ENCODE measurements at places on chromosomes 11 and 22.
A peak's percentile ranks its signal among the peaks of the same experiment; 100 is the strongest.

DNA sequence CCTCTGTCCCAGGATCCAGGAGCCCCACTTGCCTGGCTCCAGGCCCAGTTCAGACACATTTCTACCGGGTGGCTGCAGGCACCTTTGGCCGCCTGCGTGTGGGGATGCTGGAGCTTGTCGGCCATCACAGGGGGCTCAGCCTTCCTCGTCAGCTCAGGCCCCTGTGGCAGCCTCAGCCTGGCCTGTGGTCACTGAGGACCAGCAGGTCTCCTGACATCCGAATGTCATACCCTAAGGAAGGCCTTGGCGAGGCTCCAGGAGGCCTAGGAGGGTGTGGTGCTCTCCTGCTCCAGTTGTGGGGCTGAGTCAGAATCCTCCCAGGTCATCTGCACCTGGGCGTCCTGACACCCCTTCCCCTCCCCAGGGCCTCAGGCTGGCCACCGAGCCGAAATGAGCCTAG, 14.9 kb upstream of the SOX10 start:
- DNase-seq, result no peak

DNA sequence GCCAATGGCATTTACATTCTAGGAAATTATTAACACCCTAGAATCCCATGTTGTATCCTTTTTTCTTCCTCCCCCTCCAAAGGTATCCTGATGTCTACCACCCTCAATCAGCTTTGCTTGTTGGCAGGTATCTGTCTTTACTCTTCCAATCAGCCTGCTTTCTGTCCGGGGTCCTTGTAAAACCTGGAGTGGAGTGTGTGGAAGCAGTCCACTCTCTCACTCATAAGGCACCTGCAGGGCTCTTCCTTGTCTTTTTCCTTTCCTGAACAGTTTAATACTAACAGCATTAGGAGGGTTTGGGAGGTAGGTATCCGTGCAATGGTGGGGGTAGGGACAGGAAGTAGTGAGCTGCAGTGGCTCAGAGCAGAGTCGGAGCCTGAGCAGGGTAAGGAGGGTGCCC, 193.4 kb downstream of the BARX2 start:
- DNase-seq, result no peak

GRCh38 chr11:13110929-13111812, 102.1 kb downstream of the RASSF10 start:
- no peak for DNase-seq

GRCh38 chr11:82494988-82495432, 238.7 kb downstream of the FAM181B start:
- DNase-seq, result peak; percentile 1

GRCh38 chr22:41576877-41577276, 12.8 kb downstream of the PMM1 start:
- DNase-seq, result no peak

DNA sequence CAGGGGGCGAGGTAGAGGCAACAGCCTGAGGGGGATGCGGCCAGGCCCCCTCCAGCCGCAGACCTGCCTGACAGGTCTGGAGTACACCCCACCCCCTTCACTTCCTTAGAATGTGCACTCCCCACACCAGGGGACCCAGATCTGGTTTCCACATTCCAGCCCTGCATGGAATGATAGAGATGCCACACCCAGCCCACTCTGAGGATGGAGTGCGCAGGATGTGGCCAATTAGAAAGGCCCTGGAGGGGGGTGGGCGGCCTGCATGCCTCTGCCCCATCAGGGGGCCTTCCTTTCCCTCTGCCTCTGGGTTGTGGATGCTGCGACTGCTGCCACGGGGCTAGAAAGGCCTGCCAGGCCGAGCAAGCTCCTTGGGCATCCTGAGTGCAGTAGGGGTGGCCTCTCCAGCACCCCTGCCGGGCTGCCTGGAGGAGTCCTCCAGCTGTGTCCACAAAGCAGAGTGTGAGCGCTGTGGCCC, 28.2 kb upstream of the MGAT3 start:
- DNase-seq, result no peak

DNA sequence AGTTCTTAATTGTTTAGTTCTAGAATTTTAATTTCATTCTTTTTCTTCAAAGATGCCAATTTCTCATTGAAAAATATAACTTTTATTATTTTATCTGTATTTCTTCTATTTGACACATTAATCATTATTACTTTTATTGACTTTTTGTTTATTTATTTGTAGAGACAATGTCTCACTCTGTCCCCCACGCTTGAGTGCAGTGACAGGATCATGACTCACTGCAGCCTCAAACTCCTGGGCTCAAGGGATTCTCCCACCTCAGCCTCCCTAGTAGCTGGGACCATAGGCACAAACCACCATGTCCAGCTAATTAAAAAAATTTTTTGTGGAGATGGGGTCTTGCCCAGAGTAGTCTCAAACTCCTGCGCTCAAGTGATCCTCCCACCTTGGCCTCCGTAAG, 30.3 kb upstream of the FBLN1 start:
- no peak for DNase-seq

DNA sequence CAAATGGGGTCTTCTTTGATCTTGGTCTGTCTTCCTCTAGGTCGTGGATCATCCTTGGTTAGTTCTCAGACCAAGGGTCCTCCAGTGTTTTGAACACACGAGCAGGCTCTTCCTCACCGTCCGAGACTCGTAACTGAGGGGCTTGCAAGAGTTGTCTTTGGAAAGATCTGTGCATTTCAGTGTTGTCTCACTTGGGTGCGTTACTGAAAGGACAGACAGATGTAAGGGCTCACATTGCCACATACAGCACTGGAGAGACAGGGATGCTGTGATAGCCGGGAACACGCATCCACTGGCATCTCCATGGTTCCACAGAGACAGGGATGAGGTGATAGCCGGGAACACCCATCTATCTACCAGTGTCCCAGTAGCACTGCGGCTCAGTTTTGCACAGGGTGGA, 15.7 kb downstream of the GLB1L2 start:
- no peak for DNase-seq

DNA sequence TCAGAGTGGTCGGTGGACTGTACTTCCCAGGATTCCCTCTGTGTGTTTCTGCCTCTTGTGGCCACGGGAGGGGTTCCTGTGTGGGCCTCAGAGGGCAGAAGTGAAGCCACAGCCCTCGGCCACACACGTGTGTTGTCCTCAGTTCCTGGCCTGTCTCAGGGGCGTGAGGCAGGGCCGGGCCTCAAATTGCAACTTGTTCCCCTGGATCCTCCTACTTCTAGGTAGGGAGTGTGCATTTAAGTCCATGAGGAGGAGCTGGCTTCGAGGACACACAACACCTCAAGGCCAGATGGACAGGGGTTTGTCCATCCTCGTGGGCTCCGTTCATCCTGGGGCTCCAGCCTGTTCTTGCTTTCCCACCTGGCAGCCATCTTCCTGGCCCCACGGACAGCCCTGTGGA, 573.0 kb downstream of the TBC1D22A start:
- DNase-seq, result no peak

- DNase-seq, result no peak
These were observed 13.7 kb downstream of the TRMU start for GRCh38 chr22:46349238-46349637.

DNA sequence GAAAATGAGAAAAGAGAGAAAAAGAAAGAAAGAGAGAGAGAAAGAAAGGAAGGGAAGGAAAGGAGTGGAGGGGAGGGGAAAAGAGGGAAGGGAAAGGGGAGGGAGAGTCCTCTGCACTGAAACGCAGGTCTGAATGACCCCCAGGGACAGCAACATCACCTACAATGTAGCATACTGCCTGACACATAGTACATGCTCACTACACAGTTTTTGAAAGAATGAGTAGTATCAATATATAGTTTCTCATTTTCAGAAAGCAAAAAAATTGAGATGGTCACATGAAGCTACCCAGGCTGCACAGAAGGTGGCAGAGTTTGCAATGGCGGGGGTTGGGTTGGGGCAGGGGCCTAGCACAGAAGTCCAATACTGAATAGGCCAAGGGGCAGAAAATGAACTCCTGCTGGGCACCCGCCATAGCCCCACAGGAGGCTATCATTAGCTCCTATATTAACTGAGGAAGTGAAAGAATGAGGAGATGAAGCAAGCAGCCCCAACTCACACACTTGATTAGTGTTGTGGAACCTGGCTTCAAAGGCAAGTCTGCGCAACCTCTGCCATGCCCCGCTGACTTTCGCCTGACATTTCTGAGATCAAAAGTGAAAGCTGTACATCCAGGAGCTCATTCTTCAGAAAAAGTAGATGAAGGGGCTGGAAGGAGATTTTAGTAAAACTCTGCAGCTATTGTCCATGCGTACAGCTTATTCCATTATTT, 241.2 kb upstream of the SYN3 start:
- DNase-seq, result no peak

- DNase-seq, result peak; percentile 29
These were observed 25.4 kb downstream of the APIP start for GRCh38 chr11:34890812-34891211.

GRCh38 chr22:41538583-41538982, 5.7 kb downstream of the POLR3H start:
- DNase-seq, result no peak

GRCh38 chr22:43895986-43896645, 4.3 kb upstream of the PNPLA5 start:
- DNase-seq, result no peak

DNA sequence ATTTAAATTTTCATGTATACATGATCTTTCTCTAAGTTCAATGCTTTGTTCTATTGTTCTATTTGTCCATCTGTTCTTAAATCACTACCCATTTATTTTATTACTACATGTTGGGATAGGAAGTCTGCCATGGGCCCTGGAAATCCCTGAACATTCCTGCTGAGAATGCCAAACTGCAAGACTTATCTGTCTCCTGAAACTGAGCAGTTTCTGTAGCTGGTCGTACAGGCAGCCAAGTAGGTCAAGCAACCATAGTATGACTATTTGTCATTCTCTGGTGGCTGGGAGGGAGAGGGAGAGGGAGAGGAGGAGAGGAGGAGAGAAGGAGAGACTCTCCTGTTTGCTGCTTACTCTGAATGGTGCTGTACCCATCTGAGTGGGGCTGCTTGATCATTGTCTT, 82.8 kb upstream of the SNX19 start:
- no peak for DNase-seq

- DNase-seq, result peak; percentile 23
These were observed 3.4 kb upstream of the NXPE1 start for GRCh38 chr11:114563077-114563476.

- DNase-seq, result no peak
These were observed 5.1 kb upstream of the COMT start for GRCh38 chr22:19936513-19936912.

GRCh38 chr11:30635401-30635989, 49.3 kb upstream of the MPPED2 start:
- no peak for DNase-seq

GRCh38 chr11:45733176-45733575, 67.8 kb upstream of the CHST1 start:
- DNase-seq, result no peak

- DNase-seq, result no peak
These were observed 1.8 kb upstream of the MARK2 start for GRCh38 chr11:63837027-63837688.

- no peak for DNase-seq
These were observed 3.9 kb downstream of the POLD4 start for GRCh38 chr11:67349457-67349856.

DNA sequence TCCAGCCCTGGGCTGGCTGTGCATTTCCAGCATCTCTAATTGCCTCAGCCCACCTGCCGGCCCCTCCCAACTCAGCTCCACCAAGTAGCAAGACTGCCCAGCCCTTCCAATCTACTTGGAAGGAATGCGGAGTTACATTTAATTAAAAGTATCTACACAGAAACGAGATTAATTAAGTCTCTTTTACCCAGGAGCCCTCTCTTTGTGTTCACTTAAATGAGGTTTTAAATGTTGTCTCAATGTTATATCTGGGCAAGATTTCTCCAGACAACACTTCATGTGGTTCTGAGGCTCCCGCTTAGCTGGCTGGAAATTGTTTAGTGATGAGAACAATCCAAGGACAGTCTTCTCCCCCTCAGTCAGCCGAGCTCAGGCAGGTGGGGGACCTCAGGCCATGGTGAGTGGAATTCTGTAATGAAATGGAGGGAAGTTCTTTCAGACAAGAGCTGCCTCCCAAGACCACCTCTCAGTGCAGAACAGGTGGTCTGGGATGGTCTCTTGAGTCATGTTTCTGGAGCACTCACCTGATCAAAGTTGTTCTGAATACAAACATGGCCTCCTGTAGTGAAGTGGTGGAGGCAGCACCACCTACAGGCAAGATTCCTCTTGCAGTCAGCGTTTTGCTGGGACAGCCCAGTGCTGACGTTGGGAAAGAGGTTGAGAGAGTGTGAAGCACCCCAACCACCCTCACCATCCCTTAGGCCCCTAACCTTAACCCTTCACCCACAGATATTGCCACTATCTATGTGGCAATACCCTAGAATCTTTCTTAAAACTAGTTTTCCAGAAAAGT, 371.6 kb downstream of the CADM1 start:
- no peak for DNase-seq

- DNase-seq, result no peak
These were observed 117.6 kb downstream of the ARL14EP start for GRCh38 chr11:30440510-30440909.

GRCh38 chr11:118108513-118108912, 21.8 kb upstream of the SMIM35 start:
- no peak for DNase-seq

GRCh38 chr11:64721359-64721699, 1.7 kb downstream of the NRXN2 start:
- no peak for DNase-seq

GRCh38 chr11:121467471-121467870, 14.7 kb upstream of the SORL1-AS1 start:
- DNase-seq, result no peak

DNA sequence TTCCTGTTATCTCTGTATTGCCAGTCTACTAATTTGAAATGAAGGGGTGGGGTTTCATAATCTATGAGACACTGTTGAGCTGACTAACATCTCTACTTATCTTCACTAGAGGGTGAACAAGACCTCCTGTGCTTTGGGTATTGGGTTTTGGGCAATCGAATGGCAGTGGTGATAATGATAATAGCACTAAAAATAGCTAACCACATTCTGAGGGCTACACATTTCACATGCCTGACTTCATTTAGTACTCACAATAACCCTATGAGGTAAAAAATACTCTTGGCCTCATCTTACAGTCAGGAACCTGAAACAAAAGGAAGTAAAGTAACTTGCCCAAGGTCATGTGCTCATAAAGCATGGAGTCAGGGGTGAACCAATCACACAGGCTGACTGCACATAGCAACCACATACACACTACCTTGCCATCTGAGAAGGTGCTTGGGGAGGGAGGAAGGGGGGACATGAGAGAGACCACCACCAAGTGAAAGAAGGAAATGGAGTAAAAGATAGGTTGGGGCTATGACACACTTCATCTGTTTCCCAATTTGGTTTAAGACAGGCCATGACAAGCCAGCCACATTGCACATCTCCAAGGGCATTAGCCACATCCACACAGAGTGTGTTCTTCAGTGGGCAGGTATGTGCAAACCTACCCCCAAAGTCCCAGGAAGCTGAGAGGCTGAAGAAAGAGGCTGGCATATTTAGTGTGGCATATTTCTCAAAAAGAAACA, 387.6 kb upstream of the DDI1 start:
- DNase-seq, result no peak

DNA sequence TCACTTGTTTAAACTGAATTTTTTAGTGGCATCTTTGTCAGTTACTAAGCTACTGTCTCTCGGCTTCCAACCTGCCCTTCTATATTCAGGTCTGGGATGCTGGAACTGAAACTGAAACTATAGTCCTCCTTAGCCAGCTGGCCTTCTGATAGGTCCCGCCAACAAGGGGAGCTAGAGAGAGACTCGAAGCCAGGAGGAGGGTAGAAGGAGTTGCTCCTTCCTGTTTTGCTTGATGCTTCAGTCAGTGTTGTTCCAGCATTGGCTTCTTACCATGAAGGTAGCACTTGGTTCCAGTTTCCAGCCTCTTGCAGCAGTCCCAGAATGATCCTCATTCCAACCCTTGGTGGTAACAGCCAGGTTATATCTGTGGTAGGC, 32.9 kb upstream of the HORMAD2 start:
- DNase-seq, result no peak

GRCh38 chr11:119491753-119492510, 69.0 kb upstream of the THY1 start:
- no peak for DNase-seq
